ENCODE measurements at places on chromosomes 5 and 9. TPM values are rescaled to one million over a fixed set of nuclear protein-coding genes. Genes with fewer than 3 reads are reported as not detected.

GRCh38 chr5:16961131-16961530 lies 25.0 kb upstream of the MYO10 start:
- DNase-seq, result no peak

STPG3 gene
- not detected for polyA plus RNA-seq

- no peak for DNase-seq
Measured at GRCh38 chr5:180829726-180830125, 27.1 kb upstream of the MGAT1 start.

DNA sequence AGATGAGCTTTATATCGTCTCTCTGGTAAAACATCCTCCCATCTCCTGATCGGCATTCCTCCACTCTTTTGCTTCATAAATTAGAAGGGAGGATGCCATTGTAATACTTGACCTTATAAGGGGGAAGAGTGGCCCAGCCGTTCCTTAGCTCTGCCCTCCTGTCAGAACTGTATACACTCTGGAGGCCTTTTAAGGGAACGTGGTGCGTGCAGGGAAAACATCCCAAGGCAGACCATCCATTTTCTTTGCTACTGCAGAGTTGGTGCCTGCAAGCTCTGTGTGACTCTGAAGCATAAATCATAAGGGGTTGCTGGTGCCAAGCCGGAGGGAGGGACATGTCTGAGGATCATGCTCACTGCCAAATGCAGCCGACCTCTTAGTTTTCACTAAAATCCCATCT lies 90.4 kb downstream of the PGM5 start:
- DNase-seq, result no peak

DNA sequence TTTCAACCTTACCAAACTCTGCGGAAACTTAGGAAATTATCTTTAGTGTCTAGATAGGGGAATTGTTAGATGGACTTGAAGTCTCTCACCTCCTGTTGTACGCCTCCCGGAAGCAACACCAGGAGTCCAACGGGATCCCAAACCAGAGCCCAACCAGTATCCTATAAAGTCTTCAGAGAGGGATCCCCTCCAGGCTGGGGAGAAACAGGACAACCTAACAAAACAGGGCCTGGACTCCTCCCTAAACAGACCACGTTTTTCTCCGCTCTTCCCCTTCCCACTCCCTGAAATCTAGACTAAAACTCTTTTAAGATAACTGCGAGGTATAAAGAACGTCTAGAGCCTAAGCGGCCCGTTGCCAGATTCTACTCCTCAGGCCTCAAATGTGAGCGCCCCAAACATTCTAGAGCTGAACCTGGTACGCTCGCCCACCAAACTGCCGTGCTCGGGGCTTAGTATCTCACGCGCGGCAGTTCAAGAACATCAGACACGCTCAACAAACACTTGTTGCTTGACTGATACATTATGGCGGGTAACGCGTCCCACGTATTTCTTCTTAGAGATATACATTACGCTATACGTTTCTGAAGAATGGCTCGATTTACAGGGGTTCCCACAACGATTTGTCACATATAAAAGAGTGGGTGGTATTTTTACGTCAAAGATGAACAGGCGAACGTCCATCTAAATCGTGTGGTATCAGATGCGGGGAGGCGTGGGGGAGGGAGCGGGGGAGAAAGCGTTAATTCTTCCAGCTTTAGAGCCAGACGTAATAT lies 663 bp upstream of the SMIM27 start:
- DNase-seq, result peak; percentile 47

- DNase-seq, result no peak
Measured at GRCh38 chr9:37151812-37152211, 31.4 kb downstream of the ZCCHC7 start.

DNA sequence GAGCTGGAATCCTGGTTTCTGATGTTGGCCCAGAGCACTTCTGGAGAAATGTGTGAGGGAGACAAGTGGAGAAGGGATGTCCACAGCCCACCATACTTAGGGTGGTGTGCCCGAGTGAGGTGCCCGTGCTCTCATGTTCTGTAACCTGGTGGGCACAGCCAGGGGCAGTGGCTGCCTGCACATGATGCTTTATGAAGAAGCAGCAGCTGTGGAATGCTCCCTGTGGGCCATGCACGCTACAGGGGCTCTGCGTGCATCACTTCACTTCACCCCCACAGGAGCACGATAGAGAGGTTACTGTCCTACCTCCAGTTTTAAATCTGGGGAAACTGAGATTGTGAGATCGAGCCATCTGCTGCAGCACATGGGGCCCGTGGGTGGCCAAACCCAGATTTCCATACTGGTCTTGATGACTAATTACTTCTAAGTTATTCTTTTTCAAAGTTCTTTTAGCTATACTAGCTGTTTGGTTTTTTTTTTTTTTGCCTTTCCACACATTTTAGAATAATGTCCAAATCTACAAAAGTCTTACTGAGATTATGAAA lies 441.6 kb downstream of the GADD45G start:
- DNase-seq, result no peak

DNA sequence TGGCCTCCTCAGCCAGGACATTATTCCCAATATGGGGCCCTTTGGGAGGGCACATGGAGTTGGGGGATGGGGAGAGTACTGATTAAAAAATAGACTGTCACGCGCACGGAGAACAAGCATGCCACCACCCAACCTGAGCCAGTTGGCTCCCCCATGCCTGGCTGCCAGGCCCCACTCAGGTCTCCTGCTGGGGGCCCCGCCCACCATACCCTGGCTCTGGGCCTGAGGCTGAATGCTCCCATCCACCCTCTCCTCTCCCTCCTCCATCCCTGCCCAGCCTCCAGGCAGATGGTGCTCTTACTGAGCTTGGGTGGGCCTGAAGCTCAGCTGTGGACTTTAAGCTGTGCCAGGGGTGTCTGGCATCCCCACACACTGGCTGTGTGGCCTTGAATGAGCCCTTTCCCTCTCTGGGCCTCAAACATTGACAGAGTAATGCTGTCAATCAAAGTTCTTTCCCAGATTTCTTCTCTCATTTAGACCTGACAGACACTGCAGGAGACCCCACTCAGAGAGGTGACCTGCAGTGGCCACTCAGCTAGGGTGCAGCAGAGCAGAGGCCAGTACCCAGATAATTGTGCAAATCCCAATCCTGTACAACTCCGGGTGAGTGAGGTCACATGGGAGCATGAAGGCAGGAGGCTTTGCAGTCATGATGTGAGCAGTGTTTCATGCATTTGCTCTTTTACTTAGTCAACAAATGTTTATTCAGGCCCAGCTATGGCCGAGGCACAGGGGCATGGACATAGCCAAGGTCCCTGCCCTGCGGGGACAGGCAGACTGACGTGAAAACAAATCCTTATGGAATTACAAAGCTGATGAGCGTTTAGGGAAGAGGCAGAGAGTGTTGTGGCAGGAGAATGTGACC lies 9.8 kb upstream of the SYNPO start:
- DNase-seq, result no peak

- no peak for DNase-seq
Measured at GRCh38 chr9:127269449-127269848, 4.9 kb downstream of the GARNL3 start.

BHMT gene
- not detected for polyA plus RNA-seq

EXD3 gene
- polyA plus RNA-seq, result 3.5 TPM

DNA sequence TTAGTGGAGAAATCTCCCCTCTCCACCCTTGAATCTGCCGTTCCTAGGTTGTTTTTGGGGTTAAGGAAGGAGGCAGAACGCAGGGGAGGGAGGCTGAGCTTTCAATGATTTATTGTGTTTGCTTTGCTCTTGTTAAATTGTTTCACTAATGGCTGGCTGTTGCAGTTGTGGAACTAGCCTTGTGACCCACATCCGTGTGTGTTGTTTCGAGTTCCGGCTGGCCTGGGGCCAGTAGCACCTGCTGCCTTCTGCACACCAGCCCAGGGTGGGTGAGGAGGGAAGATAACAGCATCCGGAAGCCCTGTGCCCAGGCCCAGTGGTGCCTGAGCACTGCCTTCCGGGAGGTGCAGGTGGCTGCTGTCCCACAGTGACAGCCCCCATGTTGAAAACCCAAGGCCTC lies 3.6 kb downstream of the ERGIC1 start:
- DNase-seq, result peak; percentile 62

SHROOM1 gene
- polyA plus RNA-seq, result not detected

- no peak for DNase-seq
Measured at GRCh38 chr5:113237893-113238292, 196.9 kb downstream of the TSSK1B start.

NPDC1 gene
- polyA plus RNA-seq, result 1.2 TPM

- DNase-seq, result no peak
Measured at GRCh38 chr9:89591274-89592212, 13.3 kb upstream of the GADD45G start.

- no peak for DNase-seq
Measured at GRCh38 chr9:121182101-121182836, 19.4 kb downstream of the RAB14 start.

DNA sequence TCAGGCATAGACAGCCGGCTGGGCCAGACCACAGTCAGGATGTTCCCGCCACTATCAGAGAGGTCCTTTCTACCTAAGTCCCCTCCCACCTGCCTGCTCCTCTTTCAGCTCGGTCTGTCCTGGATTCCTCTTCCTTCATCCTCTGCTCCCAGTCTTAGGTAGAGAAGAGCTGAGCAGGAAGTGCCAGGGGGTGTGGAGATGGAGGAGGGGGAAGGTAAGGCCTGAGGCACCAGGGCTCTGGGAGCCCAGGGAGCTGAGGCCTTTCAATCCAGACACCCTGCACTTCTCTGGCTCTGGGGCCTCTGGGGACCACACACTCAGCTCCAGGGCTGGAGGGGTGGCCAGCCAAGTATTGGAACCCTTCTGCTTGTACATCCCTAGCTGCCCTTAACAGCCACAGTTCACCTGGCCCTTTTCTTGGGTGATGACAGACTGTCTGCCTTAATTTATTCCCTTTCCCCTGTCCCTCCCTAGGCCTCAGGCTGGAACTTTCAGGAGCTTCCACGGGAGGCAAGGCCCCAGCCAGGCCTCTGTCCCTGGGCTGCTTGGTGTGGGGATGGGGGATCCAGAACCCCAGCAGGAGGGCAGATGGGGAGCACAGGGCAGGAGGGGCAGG lies 15.6 kb downstream of the IRF1 start:
- DNase-seq, result no peak

ATP10B gene
- not detected for polyA plus RNA-seq

- no peak for DNase-seq
Measured at GRCh38 chr5:126645132-126645531, 44.4 kb downstream of the PHAX start.

SPAG8 gene
- polyA plus RNA-seq, result 1.9 TPM

GRCh38 chr9:93597142-93597706 lies 20.8 kb downstream of the PHF2 start:
- DNase-seq, result no peak

SOX30 gene
- polyA plus RNA-seq, result 0.25 TPM

- no peak for DNase-seq
Measured at GRCh38 chr5:12023614-12024241, 119.5 kb upstream of the CTNND2 start.

GRCh38 chr5:56126487-56127179 lies 106.5 kb downstream of the ANKRD55 start:
- DNase-seq, result no peak

DNA sequence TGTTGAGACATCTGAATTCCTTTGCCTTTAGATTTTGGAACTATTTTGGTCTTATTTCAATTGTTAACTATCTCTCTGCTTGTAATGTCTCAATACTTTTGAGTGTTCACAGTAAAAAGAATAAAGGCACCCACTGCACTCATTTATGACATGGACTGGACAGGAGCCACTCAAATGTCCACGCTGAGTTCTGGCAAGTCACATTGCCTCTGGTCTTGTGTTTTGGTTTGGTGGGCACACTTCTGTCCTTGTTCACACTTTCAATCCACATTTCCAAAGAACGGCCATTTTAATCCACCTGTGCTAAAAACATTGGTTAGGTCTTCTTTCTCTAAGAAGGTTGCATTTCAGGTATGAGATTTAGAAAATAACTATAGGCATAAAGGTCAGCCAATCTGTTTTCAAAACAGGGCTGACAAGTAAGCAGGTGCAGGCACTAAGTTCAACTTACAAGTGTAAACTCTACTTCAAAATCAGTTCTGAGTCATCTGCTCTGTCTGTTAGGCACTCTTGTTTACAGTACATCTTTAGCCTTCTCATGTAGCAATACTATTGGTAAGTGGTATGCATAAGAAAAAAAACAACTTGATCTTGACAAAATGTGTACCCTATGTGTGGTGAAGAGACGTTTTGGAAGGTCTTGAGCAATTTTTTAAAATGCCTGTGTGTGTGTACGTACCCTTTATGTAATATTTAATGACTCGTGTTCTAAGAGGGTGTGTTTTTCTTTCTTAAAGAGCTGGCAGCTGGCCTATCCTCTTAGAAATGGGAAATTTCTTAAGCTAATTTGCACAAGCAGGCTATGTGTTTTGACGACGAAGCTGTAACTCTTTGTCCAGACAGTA lies 31.5 kb upstream of the ZFAND5 start:
- DNase-seq, result no peak

ZNF454 gene
- not detected for polyA plus RNA-seq

SHISAL2B gene
- not detected for polyA plus RNA-seq

DNA sequence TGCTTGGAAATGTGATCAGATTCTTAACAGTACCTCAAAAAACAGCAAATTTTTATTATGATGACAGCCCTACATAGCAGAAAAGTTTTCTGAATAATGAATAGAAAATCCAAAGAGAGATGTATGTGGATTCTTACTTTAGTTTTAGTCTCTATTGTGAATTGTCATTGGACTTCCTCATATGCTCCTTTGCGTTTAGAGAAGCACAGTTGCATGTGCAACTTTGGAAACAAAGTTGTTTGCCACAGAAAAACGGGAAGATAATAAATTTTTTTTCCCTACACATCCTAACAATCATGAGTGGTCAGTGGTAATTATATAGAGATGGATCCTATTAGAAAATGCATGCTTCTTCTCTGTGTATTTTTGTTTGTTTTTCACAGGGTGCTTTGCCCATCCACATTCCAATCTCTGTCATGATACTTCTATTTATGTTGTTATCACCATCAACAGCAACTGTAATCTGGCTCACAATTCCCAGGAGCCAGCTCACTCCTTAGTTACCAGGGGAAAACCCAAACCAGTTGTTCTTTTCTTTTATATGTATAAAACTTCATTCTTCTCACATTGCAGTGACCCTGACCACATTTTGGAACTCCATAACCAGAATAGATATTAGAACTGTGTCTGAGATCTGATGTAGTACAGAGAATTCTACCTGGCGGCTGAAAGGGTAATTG lies 118.7 kb downstream of the NDUFS4 start:
- no peak for DNase-seq

- no peak for DNase-seq
Measured at GRCh38 chr5:136039202-136039601, 10.4 kb downstream of the TGFBI start.

GRCh38 chr9:24051587-24051986 lies 225.5 kb upstream of the ELAVL2 start:
- no peak for DNase-seq

DNA sequence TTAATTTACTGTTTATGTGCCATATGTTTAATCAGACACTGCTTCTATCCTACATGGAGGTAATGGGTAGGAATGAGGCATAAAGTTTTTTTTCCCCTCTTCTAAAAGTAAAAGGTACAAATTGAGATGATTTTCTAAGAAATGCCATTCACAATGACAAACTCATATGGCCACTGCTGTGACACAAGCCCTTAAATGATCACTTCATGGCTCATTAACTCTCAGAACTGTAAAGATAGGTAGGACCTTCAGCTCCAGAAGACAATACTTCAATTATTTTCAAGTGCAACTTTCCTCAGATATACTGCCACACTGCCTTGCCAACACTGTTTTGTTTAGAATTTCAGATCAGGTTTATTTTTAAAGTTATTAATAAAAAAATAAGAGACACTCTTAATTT lies 362.9 kb upstream of the ZNF608 start:
- no peak for DNase-seq
